ENCODE measurements at places on chromosomes 2 and 18.

DNA sequence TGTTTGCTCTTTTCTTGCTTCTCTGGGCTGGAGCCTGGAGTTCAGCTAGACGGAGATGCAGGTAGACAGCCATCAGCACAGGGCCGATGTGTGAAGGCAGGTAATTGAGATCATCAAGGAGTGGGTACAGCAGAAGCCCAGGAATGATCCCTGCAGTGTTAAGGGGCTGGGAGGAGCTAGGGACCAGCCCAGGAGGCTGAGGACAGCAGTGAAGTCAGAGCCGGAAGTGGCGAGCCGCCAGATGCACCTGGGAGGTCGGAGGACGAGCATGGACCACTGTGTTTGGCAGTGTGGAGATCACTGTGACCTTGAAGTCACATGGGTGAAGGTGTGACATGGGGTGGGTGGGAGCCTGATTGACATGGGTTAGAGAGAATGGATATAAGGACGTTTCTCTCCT lies 6.2 kb upstream of the ZNF236 start:
- DNase-seq, result no peak

- DNase-seq, result no peak
Observed at GRCh38 chr18:36386150-36386920, 88.8 kb downstream of the FHOD3 start.

DNA sequence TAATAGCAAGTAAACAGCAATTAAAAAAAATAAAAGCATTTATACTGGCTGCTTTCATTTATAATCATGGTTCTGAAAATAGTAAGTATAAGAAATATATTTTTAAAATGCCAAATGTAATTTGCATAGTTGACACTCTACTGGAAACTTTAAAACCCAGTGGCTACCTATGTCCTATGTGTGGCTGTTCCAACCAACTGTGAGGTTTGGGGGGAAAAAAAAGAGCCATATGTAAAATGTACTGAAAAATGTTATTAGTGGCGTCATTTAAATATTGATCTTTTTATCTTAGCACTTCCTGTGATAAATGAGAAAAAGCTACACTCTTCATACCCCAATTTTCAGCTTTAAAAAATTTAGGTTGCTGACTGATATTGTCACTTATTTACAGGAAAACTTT lies 270.7 kb downstream of the TCF4 start:
- no peak for DNase-seq

DNA sequence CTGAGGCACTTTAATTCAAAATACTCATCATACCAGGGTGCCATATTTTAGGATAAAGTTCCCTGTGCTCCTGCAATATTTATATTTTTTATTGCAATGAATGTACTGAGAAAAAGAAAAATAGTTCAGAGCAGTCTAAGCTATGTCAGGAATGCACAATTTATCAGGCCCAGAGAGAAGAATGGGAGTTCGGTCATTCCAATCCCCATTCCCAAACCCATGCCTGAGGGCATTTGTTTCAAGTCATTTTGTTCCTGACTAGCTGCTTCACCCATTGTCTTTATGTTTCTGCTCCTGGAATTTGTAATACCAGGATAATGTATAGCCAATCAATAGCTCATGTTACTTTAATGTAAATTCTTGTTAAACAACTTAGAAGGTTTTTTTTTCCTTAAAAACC lies 24.4 kb upstream of the FTCDNL1 start:
- no peak for DNase-seq

- DNase-seq, result no peak
Observed at GRCh38 chr18:55787536-55788073, 199.6 kb upstream of the TCF4 start.

- DNase-seq, result no peak
Observed at GRCh38 chr2:236783417-236784020, 213.9 kb downstream of the ACKR3 start.
